ENCODE measurements at places on chromosomes 2 and 18.
A peak's percentile ranks its signal among the peaks of the same experiment; 100 is the strongest.

GRCh38 chr2:172937884-172938712 is 137.5 kb upstream of the MAP3K20 start:
- no peak for DNase-seq
- no peaks in the 10 kb centered on the region for H3K36me3 ChIP-seq
- peaks cover 15% of the 10 kb centered on the region for H3K27me3 ChIP-seq
- H3K4me1 ChIP-seq: no peaks in the 10 kb centered on the region
- H3K4me3 ChIP-seq: no peak overlapping the region

DNA sequence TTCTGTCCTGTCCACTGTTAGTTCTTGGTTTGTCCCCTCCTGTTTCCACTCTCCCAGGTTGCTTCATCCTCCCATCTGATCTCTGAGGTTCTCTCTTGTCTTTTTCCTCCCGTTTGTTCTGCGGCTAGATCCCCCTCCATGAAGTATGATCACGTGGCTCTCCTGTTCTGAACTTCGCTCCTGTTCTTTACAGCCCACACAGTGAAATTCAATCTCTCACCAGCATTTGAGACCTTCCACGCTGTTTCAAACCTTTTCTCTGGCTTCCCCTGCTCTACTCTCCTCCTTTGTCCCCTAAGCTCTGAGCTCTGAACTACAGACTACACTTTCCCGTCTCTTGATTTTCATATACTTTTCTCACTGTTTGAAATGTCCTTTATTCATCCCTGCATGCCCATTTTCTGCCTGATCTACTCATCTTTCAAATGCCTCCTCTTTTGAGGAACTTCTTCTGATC is 83.5 kb downstream of the OSBPL6 start:
- H3K4me3 ChIP-seq: no peak overlapping the region
- H3K27me3 ChIP-seq: no peaks in the 10 kb centered on the region
- no peaks in the 10 kb centered on the region for H3K36me3 ChIP-seq
- no peak for DNase-seq
- peaks cover 31% of the 10 kb centered on the region for H3K4me1 ChIP-seq

GRCh38 chr2:212284166-212284565 is 254.4 kb downstream of the ERBB4 start:
- H3K27ac ChIP-seq: no peak overlapping the region
- no peaks in the 10 kb centered on the region for H3K27me3 ChIP-seq
- H3K36me3 ChIP-seq: no peaks in the 10 kb centered on the region
- H3K4me3 ChIP-seq: no peak overlapping the region

- no peak for DNase-seq
- H3K36me3 ChIP-seq: no peaks in the 10 kb centered on the region
- H3K27ac ChIP-seq: no peak overlapping the region
- no peak overlapping the region for H3K4me3 ChIP-seq
Measured at GRCh38 chr2:192749611-192750200, 555.0 kb upstream of the TMEFF2 start.

DNA sequence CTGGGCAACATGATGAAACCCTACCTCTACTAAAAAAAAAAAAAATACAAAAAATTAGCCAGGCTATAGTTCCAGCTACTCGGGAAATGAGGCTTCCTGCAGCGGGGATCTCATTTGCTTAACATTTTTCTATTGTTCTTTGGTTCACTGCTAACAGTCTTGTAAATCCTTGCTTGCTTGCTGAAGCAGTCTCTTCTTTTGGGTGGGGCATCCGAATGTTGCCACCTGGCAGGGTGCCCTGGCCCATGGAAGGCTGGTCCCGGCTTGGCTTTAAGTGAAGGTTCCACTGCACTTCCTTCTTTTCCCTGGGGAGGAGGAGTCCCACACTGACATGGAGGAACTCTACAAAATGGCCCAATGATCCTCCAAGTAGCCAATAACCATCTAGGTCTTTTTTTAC is 6.0 kb upstream of the ANKRD29 start:
- no peaks in the 10 kb centered on the region for H3K36me3 ChIP-seq
- DNase-seq: no peak
- no peak overlapping the region for H3K27ac ChIP-seq
- no peaks in the 10 kb centered on the region for H3K4me1 ChIP-seq
- no peaks in the 10 kb centered on the region for H3K27me3 ChIP-seq

- DNase-seq: no peak
- no peaks in the 10 kb centered on the region for H3K36me3 ChIP-seq
- H3K27ac ChIP-seq: no peak overlapping the region
- no peaks in the 10 kb centered on the region for H3K27me3 ChIP-seq
- no peaks in the 10 kb centered on the region for H3K4me1 ChIP-seq
Measured at GRCh38 chr2:47708801-47709499, 74.0 kb upstream of the MSH6 start.

DNA sequence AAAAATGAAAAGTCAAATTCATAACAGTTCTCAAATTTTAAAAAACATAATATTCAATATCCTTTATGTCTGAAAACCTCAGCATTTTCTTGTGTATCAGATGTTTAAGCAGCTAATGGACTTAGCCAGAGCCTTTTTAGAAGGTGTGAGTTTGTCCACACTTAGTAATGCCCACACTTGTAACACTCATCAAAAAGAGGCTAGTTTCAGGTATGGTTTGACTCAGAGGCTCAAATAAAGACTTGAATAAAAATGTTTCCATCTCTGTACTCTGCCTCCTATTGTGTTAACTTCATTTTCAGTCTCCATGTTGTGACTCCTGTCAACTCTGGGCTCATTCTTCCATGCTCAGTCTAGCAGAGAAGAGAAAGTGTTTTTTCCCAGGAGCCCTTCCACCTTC is 311.6 kb downstream of the IRS1 start:
- no peaks in the 10 kb centered on the region for H3K27me3 ChIP-seq
- H3K4me1 ChIP-seq: peaks cover 20% of the 10 kb centered on the region
- H3K27ac ChIP-seq: no peak overlapping the region
- no peak overlapping the region for H3K4me3 ChIP-seq

DNA sequence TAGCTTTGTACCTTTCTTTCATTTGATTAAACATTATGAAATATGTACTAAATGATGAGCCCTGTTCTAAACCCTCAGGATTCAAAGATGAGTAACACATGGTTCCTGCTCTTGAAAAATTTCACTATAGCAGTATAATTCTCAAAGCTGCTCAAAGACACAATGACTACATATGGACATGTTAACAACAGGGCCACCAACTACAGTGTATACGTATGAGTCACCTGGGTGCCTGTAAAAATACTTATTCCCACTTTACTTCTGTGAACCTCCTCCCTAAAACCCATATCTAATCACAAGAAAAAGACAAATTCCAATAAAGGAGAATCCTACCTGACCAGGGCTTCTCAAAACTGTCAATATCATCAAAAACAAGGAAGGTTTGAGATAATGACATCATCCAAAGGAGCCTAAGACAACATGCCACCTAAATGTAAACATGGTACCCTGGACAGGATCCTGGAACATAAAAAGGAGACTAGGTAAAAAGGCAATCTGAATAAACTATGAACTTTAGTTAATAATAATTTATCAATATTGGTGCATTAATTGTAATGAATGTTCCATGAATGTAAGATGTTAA is 84.7 kb downstream of the FAM161A start:
- no peak overlapping the region for H3K4me3 ChIP-seq
- DNase-seq: no peak
- H3K36me3 ChIP-seq: peaks cover 8% of the 10 kb centered on the region

DNA sequence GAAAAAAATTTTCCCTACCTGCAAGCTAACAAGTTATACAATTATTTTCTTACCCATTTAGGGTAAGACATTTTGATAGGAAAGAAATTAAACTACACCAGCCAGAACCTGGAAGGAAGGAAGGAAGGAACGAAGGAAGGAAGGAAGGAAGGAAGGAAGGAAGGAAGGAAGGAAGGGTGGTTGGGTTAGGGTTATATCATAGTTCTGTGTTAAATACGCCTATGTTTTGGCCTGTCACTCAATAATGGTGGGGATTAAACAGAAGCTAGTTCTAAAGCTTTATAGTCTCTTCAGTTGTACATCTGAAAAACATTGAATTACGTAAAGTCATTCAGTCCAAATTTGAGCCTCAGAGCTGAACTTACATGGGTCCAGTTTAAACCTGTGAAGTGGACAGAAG is 74.9 kb upstream of the DNMT3A start:
- H3K27me3 ChIP-seq: no peaks in the 10 kb centered on the region
- H3K4me1 ChIP-seq: no peaks in the 10 kb centered on the region
- H3K36me3 ChIP-seq: no peaks in the 10 kb centered on the region
- DNase-seq: no peak

- peak; percentile 6 for DNase-seq
- H3K4me1 ChIP-seq: peaks cover 30% of the 10 kb centered on the region
- no peaks in the 10 kb centered on the region for H3K27me3 ChIP-seq
- peaks cover 4% of the 10 kb centered on the region for H3K36me3 ChIP-seq
- H3K4me3 ChIP-seq: no peak overlapping the region
- peak overlapping the region; percentile 52 for H3K27ac ChIP-seq
Measured at GRCh38 chr18:11323359-11323819, 174.0 kb upstream of the PIEZO2 start.

- no peaks in the 10 kb centered on the region for H3K4me1 ChIP-seq
- H3K27ac ChIP-seq: no peak overlapping the region
- H3K36me3 ChIP-seq: no peaks in the 10 kb centered on the region
Measured at GRCh38 chr2:103293742-103294077, 531.9 kb downstream of the TMEM182 start.

- no peak overlapping the region for H3K4me3 ChIP-seq
- no peaks in the 10 kb centered on the region for H3K4me1 ChIP-seq
- DNase-seq: no peak
- no peaks in the 10 kb centered on the region for H3K27me3 ChIP-seq
Measured at GRCh38 chr2:118525346-118525745, 322.1 kb downstream of the EN1 start.

All from Calu3 (cell line).